ENCODE measurements at places on chromosomes 4 and X.
A peak's percentile ranks its signal among the peaks of the same experiment; 100 is the strongest.

DNA sequence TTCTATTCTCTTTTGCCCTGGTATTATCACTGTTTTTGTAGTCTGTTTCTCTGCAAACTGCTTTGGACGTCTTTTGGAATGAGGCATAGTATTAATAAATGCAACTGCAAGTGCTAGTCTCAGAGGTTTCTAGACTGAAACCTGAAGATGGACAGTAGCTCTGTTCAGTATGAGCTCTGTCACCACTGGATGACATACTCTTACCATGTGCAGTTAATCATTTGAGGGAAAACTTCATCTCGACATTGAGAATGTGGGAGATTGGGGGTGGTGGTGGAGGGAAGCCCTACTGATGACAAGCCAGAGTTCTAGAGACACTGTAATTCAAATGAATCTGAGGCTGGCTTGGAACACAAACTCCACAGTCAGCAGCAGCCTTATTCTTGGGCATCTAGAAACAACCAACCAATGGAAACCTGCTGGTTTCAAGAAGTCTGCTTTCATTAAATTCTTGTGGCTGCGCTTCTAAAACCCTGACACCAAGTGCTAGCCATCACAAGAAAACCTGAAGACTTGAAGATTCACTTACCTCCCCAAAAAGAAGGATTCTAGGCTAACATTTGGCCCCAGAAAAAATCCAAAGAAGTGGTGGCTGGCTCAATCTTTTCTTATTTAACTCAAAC lies 161.7 kb downstream of the RASL11B start:
- no peak for DNase-seq

DNA sequence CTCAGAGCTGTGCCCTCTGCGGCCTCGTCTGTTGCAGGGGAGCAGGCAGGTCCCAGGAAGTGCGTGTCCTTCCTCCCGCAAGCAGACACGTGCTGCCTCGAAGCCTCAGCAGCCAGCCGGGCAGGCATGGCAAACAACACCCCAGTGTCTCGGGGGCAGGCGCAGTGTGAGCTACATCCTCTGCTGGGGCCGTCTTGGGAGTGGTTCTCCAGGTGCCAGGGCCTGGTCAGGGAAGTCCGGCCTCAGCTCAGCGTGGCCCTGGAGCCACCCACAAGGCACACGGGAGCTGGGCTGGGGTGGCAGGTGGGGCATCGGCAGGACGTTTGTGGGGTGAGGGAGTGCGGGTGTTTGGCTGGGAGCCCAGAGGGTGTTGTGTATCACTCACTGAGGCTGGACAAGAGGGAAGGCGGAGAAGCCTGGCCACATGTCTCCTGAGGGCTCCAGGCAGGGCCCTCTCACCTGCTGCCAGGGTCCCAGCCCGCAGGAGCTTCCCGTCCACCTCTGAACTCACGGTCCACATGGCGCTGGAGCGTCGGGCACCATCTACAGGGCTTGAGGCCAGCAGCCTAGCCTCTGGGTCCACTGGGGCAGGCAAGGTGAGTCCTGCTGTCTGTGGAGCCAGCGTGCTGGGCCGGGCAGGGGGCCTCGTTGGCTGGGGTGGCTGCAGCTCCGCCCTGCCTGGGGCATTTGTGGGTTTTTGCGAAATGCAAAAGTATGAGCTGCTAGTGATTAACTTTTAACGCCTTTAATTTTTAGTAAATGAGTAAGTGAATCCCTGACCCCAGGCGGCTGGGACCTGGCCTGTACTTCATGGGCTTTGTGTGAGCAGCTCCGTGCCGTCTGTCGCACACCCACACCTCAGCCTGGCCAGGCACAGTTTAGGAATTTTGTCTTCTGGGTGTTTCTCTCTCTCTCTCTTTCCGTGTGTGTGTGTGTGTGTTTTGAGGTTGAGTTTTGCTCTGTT lies 17.3 kb upstream of the UVSSA start:
- no peak for DNase-seq

- no peak for DNase-seq
Measured at GRCh38 chr4:147640331-147640730, 23.1 kb downstream of the TMEM184C start.

- no peak for DNase-seq
Measured at GRCh38 chr4:7381890-7382633, 52.7 kb downstream of the PSAPL1 start.

- DNase-seq, result no peak
Measured at GRCh38 chr4:107578321-107578720, 141.7 kb downstream of the PAPSS1 start.

GRCh38 chr4:38800961-38801450 lies 3.6 kb downstream of the TLR1 start:
- DNase-seq, result no peak

DNA sequence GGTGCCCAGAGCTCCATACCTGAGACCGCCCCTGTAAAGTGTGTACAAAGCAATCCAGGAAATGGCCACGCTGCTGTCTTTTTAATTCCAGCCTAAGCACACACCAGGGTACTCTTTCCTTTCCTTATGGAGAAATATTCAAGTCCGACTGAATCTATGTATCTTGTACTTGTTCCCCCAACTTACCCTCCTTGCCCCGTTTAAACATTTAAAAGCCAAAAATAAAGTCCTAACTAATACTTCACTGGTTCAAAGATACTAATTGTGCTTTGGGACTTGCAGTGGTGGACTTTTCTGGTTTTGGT lies 731 bp upstream of the AMMECR1 start:
- no peak for DNase-seq

- no peak for DNase-seq
Measured at GRCh38 chr4:153217440-153217839, 13.2 kb downstream of the TRIM2 start.

DNA sequence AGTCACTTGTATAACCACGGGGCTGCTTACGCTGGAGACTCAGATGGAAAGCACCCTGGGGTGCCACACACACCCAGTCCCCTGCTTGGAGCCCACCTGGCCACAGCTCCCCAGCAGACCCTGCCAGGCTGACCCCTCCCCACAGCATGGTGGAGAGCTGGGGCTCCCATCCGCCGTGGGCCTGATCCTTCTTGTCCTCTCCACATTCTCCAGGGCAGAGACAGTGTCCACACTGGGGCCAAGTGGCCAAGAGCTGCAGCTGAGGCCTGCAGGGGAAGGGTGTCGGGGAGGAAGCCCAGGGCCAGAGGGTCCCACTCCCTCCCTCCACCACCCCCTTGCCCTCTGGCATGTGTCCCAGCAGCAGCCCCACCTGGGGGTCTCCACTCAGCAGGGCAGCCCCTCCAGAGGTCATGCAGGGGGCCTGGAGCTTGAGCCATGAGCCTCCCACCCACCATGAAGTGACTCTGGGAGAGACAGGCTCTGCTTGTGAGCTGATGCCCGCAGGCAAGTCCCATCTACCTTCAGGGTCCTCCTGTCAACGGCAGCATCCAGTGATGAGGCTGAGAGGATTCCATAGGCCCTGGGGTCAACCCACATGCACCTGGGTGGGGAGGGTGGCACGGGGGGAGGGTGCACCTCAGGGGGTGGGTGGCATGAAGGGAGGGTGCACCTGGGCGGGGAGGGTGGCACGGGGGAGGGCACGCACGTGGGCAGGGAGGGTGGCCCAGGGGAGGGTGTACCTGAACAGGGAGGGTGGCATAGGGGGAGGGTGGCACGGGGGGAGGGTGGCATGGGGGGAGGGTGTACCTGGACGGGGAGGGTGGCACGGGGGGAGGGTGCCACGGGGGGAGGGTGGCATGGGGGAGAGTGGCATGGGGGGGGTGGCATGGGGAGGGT lies 56.4 kb downstream of the FAM53A start:
- DNase-seq, result no peak

GRCh38 chr4:185127021-185127925 lies 15.8 kb upstream of the SLC25A4 start:
- DNase-seq, result no peak

- DNase-seq, result no peak
Measured at GRCh38 chr4:73341454-73341853, 62.6 kb upstream of the ALB start.

DNA sequence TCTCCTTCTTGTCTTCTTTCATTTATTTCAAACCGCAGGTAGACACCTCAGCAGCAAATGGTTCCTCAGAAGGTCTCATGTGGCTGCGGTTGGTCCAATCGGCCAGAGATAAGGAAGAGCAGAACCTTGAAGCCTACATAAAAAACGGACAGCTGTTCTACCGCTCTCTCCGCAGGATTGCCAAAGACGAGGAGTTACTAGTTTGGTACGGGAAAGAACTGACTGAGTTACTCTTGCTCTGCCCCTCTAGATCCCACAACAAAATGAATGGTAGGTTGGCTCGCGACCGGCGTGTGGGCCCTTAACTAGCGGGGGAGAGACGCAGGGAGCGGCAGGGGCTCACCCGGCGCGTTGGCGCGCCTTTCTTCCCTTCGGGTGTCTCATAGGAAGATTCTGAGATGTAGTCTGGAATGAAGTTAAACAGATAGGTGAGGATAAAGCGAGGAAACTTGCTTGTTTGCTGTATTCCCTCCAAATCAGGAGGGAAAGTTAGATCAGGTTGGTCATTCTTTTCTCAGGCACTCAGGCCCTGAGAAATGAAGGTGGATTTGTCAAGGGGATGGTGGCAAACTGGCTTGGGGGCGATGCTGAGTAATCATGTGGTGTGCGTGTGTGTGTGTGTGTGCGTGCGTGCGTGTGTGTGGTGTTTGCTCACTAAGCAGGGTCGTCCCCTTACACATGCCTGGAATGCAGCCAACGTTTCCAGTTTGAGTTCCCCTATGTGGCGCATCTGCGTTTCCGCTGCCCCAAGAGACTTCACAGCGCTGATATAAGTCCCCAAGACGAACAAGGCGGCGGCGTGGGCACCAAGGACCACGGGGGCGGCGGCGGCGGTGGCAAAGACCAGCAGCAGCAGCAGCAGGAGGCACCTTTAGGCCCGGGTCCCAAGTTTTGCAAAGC lies 4.2 kb downstream of the PRDM8 start:
- DNase-seq, result peak; percentile 58

DNA sequence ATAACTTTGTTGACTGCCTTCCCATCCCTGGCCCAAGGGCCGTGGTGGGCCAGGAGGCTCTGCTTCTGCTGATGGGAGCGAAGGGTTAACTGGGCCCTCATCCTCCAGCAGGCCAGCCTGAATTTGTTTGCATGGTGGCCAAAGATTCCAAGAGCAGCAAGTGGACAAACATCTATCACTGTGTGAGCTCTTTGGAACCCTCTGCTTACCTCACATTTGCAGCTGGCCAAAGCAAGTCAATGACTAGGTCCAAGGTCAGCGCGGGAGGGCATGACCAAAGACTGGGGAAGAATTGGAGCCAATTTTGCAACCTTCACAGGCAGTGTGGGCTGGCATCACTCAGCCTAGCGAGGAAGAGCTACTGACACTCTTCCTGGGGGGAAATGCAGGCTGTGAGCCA lies 67.8 kb upstream of the ATP6AP2 start:
- no peak for DNase-seq
